ENCODE measurements at places on chromosomes 6 and 20.
A peak's percentile ranks its signal among the peaks of the same experiment; 100 is the strongest.

DNA sequence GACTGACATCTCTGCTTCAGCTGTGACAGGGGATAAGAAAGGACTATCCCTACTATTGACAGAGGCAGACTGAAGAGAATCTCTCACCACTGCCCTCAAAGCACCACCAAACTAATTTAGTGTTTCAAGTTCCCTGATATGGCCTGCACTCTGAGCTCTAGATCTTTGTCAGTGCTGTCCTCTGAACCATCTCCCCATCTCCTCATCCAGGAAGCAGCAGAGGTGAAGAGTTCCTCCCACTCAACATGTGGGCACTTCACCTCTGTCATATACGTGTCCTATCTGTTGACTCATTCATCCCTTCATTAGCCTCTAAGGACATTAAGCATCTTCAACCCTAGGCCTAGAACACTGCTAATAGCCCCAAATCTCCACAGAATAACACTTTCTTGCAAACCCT is 14.1 kb downstream of the FAM210B start:
- DNase-seq, result no peak

- no peak for DNase-seq
Observed at GRCh38 chr6:63821442-63821841, 185.8 kb downstream of the PHF3 start.

DNA sequence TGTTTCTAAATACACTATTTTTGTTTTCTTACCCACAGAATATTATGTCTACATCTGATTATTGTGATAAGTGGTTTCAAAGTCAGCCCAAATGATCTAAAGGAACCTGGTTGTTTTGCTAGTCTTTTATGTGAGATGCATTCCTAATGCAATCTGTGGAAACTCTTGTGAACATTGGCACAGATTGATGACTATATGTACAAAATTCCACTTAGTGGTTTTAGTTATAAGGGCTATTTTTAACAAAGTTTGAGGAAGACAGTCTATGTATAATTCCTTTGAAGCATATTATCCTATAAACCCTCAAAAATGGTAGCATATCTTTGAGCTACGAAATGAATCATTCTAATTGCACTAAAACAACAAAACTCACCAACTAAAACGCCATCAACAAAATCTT is 140.9 kb downstream of the GRIK2 start:
- no peak for DNase-seq

DNA sequence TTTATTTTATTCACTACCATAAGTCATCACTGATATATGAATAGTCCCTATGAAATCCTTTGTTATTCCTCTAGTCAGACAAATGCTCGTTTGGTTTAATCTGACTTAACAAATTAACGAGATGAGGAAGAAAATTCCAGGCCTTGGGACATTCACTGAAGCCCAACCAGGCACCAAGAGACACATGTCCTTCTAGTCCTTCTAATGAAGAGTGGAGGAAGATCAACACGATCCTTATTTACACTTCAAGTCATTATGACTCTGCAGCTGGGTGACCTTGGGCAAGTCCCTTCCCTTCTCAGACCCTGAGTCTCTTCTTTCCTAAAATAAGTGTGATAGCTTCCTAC is 117.5 kb downstream of the CEBPB start:
- no peak for DNase-seq

- no peak for DNase-seq
Observed at GRCh38 chr6:3222506-3223038, 4.9 kb downstream of the TUBB2B start.

DNA sequence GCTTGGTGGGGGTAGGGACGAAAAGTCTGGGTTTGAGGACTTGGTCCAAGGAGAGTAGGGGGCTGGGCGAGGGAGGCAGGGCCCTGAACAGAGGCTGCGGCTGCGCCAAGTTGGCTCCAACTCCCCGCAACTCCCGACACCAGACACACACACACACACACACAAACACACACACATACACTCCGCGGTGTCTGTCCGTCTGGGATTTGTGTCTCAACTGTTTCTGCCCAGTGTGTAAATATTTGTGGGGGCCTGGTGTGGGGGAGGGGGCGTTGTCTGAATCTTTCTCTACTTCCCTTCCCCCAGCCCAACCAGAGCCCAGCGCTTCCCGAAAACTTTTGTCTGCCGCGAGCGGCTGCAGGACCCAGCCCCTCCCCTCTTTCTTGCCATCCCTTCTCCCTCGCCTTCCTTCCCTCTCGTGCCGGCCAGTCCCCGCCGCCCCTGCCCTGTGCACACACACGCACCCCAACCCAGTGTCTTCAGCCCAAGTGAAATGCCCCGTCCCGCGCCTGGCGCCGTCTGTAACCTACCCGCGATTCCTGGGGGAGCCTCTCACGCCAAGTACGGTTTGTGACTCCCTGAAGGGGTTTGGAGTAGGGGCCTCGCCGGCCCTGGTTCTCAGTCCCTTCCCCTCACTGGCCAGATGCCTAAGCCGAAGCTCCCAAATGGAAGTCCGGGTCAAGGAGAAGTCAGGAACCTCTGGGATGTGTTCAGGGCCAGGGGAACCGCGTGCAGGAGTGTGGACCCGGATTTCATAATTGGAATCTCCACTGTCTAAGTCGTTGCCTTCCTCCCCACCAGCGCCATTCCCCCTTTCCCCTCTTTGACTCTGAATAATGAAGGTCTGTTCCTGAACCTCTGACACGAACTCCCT is 904 bp downstream of the MDFI start:
- no peak for DNase-seq

DNA sequence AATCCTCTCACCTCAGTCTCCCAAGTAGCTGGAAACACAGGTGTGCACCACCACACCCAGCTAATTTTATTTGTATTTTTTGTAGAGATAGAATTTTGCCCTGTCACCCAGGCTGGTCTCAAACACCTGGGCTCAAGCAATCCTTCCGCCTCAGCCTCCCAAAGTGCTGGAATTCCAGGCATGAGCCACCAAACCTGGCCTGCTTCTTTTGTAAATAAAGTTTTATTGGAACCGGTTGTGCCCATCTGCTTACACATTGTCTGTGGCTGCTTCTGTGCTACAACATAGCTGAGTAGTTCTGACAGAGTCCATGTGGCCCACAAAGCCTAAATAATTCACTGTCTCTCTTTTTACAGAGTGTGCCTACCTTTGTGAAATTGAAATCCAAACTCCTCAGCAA is 109.7 kb upstream of the NRSN1 start:
- no peak for DNase-seq

GRCh38 chr20:33113387-33113908 is 34.0 kb downstream of the BPIFB4 start:
- DNase-seq, result no peak

DNA sequence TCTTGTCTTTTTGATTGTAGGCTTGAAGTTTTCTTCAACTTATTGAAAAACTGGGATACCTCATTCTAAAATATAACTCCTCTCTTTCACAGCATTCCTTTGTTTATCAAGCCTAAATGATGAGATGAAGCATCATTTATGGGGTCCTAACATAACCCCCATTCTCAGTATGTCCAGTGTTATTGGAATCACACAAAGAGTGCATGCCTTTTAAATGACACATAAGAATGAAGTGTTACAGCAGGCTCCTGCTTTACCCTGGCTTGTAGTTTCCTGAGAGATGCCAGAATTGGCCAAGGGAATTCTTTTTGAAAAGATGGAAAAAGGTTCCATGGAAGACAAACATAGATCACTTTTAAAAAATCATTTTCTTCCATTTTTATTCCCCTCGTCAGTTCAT is 502.4 kb downstream of the BCKDHB start:
- DNase-seq, result no peak

GRCh38 chr6:146859795-146860495 is 261.2 kb downstream of the ADGB start:
- no peak for DNase-seq

GRCh38 chr6:39387785-39388184 is 65.3 kb upstream of the KCNK16 start:
- no peak for DNase-seq

DNA sequence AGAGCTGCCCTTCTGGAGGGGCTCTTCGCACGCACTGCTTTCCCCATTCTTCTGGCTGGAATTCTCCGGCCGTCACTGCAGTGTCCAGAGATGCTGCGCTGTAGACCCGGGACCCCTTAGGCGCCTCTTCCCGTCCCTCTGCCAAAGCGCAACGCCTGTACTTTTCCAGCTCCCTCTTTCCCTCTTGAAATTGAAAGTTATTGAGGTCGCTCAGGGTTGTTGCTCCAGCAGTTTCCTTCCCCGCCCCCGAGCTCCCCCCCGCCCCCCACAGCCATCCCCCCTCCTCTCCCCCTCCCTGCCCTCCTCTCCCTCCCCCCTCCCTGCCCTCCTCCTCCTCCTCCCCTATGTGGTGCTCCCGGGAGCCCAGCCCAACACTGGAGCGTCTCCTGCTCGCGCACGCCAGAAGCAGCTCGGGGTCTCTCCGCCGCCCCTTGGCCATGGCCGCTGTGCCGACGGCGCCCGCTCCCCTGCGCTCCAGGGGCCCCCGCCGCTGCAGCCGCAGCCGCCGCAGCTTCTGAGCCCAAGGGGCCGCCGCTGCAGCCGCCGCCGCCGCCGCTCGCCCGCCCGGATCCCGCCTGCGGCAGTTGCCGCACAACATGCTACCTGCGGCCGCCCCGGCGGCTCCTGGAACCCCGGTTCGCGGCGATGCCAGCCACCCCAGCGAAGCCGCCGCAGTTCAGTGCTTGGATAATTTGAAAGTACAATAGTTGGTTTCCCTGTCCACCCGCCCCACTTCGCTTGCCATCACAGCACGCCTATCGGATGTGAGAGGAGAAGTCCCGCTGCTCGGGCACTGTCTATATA is at the start of gene RSPO3:
TSS of gene RSPO3 (plus strand) at position 374 of the 804 bp plus-strand sequence. CDS start 522 bp downstream, outside the sequence.
- DNase-seq, result peak; percentile 41
